Cerebellar nuclear complex (tissue), 1 donor: ENCODE measurements at places on chromosomes 16 and 17.

- DNase-seq, result no peak
Observed at GRCh38 chr16:77221482-77221881, 22.3 kb downstream of the SYCE1L start.

DNA sequence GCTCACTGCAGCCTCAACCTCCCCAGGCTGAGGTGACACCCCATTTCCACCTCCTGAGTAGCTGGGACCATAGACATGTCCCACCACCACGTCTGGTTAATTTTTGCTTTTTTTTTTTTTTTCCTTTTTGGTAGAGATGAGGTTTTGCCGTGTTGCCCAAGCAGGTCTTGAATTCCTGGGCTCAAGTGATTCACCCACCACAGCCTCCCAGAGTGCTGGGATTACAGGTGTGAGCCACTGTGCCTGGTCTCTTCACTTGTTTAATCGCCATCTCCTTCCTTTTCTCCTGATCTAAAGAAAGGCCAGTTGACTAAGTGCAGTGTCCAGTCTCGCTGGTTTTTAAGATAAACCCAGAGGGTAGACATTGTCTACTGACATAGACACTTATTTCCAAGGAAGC is 152.0 kb downstream of the C16orf95 start:
- no peak for DNase-seq

GRCh38 chr17:15431196-15431595 is 36.2 kb downstream of the CDRT4 start:
- DNase-seq, result no peak

DNA sequence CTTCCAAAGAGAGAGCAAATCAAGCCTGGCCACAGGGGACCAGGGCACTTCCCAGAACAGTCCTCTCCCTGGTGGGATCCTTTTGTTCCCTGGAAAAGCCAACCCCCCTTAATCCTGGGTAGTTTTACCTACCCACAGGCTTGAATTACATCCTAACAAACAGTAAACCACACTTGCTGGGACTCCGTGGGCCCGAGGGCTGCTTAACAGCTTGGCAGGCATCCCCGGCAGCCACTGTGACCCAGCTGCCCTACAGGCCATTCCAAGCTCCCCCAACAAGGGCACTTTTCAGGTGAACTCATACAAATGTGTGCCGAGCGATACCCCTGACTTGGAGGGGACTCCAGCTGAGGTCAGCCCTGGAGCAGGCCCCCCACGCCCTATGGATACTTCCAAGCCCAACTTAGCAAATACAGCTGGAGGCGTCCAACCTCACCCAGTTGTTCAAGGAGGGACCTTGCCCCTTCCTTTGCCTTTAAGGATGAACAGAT is 26.4 kb downstream of the ADCY9 start:
- no peak for DNase-seq

- no peak for DNase-seq
Observed at GRCh38 chr16:14175086-14175485, 104.0 kb downstream of the MRTFB start.

DNA sequence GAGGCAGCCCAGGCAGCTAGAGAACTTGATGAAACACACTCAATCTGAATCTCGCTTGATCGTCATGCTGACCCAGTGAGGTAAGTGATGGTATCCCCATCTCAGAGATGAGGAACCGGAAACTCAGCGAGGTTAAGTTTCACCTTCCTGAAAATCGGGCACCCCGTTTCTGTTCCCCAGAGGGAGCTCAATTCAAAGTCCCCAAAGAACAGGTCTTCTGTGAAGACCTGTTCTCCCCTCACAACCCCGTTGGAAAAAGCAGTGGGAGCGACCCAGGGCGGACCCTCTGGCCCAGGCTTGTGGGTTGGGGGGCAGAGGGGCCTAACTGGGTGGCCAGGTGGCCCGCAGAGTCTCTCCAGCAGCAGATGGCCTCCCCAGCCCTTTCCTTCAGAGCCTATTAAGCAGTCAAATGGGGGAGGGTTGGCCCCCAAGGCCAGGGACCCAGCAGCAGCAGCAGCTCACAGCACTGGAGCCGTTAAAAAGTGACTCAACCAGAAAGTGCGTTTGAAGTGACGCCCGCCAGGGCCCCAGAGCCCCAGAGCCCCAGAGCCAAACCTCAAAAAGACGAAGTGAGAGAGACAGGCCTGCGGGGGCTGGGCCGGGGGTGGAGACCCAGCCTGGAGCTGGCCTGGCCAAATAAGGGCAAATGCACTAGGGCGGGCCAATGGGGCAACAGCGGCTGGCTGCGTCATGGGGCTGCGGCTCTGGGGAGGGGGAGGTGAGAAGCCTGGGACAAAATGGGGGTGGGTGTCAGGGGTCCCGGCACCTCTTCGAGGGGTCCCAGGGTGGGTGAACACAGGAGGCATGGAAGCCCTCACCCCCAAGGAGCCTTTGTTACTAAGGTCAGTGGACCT is 9.2 kb upstream of the TSPOAP1 start:
- no peak for DNase-seq

GRCh38 chr16:71917900-71918299 is 22.6 kb downstream of the IST1 start:
- DNase-seq, result no peak

GRCh38 chr17:44389723-44390202 is 314 bp upstream of the ITGA2B start:
- no peak for DNase-seq

GRCh38 chr17:27303734-27304133 is 9.8 kb downstream of the WSB1 start:
- DNase-seq, result no peak

DNA sequence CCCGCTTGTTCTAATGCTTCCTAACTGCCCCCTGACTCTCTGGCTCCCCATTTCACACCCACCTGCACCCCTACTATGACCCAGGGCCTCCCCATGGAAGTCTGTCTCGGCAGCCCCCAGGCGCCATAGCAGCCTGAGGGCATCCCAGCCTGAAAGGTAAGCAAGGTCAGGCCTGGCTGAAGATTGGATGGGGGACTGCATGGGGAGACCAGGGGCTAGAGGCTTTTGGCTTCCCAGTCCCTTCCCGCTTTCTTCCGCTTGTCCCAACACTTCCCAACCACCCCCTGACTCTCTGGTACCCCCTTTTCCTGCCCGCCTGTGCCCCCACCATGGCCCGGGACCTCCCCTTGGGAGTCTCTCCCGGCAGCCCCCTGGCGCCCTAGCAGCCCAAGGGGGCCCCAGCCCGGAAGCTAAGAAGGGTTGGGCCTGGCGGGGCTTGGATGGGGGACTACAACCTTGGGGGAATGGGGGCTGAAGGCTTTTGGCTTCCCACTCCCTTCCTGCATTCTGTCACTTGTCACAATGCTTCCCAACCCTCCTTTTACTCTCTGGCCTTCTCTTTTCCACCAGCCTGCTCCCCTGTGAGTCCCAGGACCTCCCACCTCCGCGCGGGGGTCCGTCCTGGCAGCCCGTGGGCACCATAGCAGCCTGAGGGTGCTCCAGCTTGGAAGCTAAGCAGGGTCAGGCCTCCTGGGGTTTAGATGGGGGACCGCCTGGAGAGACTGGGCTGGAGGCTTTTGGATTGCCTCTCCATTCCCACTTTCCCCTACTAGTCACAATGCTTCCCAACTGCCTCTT is 2288.4 kb downstream of the TP53TG3F start:
- DNase-seq, result no peak

DNA sequence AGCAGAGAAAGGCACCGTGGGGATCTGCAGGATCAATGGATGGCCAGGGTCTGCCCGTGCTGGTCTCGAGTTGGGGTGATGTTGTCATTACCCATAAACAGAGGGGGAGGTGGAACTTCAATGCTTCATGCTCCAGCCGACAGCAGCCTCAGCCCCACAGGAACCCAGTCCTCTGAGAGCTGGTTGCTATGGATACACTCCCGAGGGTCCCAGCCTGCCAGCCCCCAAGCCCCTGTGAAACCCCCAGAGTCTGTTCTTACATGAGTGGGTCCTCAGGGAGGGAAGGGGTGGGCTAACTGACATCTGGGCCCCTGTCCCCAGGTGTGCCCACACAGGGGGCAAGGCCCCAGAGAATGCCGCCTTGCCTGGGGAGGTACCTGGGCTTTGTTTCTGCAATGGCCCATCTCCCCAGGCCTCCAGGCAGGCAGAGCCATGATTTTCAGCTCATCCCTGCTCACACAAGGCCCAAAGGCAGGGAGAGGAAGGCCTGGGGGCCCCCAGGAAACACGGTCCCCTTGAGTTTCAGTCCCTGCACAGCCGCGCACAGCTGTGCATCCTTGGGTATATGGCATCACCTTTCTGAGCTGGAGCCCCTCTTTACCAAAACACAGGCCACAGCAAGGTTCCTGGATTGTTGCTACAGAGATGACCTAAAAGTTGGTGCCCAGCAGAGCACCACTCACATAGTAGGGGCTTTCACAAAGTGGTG is 223.7 kb downstream of the ZNF423 start:
- DNase-seq, result no peak

DNA sequence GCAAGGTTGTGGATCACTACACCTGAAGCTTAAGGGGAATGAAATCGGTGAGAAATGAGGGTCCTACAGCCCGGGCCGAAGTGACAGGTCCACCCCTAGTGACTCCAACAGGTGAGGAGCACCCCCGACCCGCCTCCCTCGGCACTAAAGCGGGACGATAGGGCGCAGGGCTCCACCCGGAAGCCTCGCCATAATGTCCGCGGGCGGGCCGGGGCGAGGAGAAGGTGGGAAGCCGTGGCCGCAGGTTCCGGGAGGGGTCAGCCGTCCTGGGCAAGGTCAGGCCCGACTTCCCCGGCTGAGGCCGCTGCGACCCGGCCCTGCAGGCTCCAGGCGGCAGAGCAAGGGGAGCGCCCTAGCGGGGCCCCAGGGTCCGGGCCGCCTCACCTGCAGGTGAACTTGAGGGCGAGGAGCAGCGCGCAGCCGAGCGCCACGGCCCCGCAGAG is 543 bp downstream of the TXNDC11 start:
- no peak for DNase-seq

- no peak for DNase-seq
Observed at GRCh38 chr17:63929860-63930766, 2.0 kb downstream of the CD79B start.

- DNase-seq, result no peak
Observed at GRCh38 chr17:55290492-55291113, 25.8 kb downstream of the HLF start.

DNA sequence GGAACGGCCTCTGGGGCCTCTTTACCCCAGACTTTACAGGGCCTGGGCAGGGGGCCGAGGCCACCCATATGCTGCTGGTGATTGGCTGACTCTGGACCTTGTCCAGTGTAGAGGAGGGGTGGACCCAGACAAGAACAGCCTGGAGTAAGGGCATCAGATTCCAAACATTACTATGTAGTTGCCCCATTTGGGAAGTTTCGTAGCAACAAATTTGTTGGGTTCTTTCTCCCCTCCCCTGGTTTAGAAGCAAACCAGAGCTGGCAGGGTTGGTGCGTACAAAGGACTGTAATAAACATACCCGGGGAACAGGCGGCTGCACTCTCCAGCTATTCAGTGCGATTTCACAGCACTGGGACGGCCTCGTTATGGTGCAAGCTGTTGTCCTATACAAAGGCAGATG is 145.5 kb downstream of the NTN1 start:
- DNase-seq, result no peak

DNA sequence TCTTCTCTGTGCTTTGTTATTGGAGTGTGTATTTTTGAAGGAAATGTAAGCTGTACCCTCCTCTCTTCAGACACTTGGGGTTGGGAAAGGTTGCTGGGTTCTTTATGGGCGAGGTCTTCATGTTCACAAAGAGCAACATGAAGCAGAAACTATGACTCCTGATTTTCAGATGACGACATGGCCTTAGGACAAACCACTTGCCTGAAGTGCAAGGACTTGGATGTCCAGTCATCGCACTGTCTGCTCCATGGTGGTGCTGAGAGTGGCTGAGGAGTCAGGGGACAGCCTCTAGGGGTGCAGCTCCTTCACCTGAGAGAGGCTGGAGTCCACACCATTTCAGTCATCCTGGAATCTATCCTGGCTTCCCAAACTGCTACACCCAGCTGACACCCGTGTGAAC is 183.9 kb upstream of the CDH5 start:
- no peak for DNase-seq

GRCh38 chr16:1537763-1538289 is 4.4 kb downstream of the TMEM204 start:
- DNase-seq, result no peak

DNA sequence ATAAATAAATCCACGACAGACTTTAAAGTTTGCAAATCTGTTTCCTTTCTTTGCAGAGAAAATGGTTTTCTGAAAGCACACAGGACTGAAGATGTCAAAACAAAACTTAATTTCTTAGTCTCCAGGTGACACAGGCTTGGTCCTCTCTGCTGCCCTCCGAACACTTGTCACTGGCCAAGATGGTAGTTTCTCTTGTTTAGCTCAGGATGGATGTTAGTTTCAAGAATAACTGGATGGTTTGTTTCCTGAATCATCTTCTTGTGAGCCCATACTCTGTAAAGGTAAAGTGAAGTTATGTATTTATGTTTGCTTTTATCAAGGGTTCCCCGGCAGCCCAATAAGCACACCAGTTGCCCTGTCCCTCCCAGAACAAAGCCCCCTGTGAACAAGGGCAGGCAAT is 9.9 kb upstream of the FLCN start:
- DNase-seq, result no peak

GRCh38 chr16:29729116-29729521 is 16.7 kb downstream of the C16orf54 start:
- peak; percentile 20 for DNase-seq

DNA sequence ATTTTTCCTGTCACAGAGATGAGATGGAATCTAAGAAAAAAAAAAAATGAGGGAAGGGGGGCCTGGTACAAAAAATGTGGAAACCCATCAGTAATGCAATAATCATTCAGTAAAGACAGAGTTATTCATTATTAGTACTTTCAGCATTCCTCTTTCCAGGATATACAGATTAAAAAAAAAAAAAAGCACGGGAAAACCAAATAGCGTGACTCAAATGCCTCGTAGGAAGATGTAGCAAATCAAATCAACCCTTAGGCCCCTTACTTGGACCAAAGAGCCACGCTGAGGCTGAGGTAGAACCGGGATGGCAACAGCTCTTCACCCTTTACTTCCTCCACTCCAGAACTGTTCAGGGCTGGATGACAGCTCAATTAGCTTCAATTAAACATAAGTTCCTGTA is 52.5 kb downstream of the SMG6 start:
- no peak for DNase-seq

DNA sequence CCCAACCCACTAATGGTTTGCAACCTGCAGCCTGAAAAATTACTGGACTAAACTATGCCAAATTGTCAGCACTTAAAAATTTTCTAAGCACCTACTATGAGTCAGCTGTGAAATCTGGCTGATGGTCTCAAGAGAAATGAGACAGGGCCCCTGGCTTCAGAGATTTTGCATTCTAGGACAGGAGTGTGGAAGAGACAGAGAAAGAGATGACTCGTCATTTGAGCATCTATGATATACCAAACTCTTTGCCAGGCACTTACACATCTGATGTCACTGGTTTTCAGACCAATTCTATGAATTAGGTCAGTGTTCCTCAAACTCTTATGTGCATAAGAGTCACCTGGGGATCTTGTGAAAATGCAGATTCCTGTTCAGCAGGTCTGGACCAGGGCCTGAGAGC is 44.4 kb downstream of the CLEC19A start:
- DNase-seq, result no peak

- no peak for DNase-seq
Observed at GRCh38 chr17:81428121-81428515, 32.9 kb downstream of the BAHCC1 start.
